GDM1 (cell line): ENCODE measurements at places on chromosomes 1 and 21.

DNA sequence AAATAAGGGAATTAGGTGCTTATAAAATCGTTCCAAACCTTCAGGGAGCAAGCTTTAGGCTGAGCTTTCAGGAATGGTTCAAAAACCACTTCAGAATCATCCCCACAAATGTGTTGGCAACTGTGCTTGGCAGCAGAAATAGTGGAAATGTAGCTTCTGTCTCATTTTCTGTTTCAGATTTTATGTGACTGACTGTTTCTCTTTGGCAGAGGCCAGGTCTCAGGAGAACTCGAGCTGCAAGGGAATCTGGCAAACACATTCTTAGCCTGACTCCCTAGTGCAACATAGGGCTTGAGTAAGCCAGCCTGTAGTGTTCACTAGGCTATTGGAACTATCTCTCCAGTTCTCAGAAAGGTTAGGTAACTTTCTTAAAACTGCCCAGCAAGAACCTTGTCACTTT lies 128.6 kb downstream of the PLA2G4A start:
- no peak for DNase-seq

DNA sequence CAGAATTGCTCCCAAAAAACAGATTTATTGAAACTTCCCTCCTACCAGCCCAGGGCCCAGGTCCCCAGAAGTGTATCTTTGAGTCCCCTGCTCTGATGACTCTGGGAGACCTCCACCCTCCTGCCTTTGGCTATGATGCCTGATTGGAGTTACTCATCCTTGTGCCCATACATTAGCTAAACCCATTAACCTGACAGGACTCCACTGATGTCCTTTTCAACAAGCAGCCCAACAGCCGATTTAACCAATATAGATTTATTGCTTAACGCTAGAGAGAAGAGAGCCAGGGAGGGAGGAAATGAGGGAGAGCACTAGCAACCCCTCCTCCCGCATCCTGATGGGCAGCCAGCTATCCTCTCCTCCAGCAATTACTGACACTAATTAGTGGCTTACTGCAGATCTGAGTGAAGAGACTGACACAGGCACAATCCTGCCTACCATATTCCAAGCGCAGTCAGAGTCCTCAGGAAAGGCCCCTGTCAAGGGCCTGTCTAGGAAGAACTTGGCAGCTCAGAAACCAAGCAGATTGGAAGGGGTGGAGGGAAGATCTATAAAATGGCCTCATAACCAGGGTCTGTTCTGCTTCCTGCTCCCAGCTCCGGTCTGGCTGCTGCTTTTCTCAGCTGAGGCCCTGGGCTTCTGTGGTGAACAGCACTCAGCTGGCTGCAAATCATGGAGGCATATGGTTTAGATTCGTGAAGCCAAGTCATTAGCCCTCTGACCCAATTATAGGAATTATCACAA lies 484.5 kb upstream of the DAB1 start:
- no peak for DNase-seq

DNA sequence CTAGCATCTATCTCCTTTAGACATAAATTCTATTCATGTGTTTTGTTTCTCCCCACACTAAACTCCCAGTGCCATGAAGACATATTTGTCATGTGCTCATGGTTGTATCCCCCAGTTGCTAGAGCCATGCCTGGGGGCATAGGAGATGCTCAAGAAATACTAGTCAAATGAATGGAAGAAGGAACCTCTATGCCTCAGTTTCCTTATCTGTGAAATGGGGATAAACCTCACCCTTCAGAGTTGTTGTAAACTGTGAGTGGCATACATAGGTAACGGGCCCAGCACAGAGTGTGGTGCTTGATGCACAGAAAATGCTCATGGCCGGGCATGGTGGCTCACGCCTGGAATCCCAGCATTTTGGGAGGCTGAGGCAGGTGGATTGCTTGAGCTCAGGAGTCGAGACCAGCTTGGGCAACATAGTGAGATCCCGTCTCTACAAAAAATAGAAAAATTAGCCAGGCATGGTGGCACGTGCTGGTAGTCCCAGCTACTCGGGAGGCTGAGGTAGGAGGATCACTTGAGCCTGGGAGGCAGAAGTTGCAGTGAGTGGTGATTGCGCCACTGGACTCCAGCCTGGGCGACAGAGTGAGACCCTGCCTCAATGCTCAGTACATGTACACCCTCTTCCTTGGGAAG lies 8.7 kb downstream of the LDLRAD2 start:
- DNase-seq: no peak

- no peak for DNase-seq
These were observed 75.7 kb upstream of the KIF26B start for GRCh38 chr1:245079021-245079609.

GRCh38 chr21:15197696-15198095 lies 132.9 kb upstream of the NRIP1 start:
- no peak for DNase-seq

- DNase-seq: no peak
These were observed 10.7 kb upstream of the PHTF1 start for GRCh38 chr1:113770031-113770430.

DNA sequence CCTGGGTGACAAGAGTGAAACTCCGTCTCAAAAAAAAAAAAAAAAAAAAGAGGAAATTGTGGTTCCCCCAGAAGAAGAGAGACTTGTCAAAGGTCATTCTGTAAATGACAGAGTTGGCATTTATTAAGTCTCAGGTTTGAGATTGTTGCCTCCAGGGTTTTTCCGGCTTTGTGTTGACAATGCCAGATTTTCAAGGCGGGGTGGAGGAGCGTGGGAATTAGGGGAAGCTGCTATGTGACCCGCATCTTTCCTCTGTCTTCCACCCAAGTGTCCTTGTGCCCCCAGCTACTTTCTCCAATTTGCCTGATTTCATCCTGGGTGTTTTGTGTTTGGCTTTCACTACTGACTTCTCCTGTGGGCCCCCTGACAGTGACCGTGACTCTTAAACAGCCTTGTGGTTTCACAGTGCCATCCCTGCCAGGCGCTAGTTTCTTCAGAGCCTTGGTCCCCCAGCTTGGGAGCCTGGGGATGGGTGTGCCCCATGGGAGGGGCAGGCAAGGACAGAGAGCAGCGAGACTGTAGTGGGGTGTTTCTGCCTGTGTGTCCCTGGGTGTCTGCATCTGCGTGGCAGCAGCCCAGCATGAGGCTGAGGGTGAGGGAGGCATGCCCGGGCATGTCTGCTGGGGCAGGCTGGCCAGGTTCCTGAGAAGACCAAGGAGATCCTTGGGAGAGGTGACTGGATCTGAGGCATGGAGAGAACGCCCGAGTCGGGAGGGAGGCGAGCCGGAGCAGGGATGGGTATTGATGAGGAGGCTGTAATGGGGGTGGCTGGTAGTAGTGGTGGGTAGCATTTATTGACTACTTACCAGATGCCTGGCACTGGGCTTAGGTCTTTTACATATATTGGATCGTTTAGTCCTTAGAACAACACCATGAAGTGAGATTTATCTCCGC lies 46.3 kb downstream of the IER5 start:
- DNase-seq: peak; percentile 59
